ENCODE measurements at places on chromosomes 5 and 9.

DNA sequence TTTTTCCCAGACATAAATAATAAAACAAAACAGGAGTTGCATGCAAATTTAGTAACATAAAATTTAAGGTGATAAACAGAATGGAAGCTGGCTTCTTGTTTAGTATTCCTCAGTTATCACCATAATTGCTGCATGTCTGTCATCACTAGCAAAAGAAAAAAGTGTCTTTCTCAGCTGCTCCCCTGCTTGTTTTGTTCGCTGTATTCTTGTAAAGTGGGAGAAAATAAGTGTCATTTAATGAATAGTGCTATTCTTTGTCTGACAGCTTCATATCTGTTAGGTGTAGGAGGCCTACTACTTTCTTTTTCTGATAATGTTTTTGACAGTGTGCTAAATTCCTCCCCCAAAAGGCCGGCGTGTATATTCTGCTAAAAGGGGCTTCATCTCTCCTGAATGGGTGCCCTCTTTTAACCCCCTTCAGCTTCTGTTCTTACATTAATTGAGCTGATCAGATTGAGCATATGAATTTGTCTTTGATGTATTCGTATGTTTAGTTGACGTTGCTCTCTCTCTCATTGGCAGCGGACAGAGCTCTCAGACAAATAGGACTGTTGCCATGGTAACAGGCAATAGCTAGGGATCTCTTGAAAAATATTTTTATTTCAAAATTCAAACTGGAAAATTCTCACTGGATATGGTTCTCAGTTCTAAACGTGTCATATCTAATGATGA lies 303.8 kb downstream of the KIAA0825 start:
- DNase-seq, result no peak

- no peak for DNase-seq
Measured at GRCh38 chr5:116521173-116521872, 53.3 kb downstream of the SEMA6A start.

DNA sequence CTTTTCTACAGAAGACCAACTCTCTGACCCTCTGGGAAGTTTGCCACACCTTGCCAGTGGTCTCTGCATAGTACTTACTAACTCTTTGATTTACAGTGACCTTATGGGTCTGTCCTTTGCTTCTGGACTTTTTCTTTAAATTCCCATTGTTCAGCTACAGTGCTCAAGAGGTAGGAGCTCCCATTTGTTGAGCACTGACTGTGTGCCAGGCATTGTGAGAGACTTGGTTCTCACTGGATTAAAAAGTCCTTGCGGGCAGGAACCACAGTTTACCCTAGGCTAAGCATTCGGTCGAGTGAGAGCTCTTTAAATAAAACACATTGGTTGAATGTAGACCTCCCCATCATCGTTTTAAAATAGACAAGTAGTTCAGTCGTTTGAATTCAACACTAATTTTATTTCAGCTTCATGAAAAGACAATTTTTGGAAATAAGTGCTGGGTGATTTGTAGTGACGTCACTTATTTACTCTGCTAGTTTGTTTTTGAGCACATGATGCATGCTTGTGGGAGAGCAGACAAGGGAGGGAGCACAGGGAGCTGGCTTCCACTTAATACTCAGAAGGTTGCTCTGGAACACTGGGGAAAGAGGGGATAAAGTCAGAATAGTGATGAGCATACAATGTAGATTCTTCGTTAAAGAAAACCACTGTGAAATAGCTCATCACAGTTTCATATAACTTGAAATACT lies 27.1 kb downstream of the RASGRF2 start:
- no peak for DNase-seq

- no peak for DNase-seq
Measured at GRCh38 chr9:122218071-122218934, 10.5 kb downstream of the LHX6 start.

GRCh38 chr5:109239456-109239855 lies 170.3 kb downstream of the PJA2 start:
- DNase-seq, result no peak

DNA sequence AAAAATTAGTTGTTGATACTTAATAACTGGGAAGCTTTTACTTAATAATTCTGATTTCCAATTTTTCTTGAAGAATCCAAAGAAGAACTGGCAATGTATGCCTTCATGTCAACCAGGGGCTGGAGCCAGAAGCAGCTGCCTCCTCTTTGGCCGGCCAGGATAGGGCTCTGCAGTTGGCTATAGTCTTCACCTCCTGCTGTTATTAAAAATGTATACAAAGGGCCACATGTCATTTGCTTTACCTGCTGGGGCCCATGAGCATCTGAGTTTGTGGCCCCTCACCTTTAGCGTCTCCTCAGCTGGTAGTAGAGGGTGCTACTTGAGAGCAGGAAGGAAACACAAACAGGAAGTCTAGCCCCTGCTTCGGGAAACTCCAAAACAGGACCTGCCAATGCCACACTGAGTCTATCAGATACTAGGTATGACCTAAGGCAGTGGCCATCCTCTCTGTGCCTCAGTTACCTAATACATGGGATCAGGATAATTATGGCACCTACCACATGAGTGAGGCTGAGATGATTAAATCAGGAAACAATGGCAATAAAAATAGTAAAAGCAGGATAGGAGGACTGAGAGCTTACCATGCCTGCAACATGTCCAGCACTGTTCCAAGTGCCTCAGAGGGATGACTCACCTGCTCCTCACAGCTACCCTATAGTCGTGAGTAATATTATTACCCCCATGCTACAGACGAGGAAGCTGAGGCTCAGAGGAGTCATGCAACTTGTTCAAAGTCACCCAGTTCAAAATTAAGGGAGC lies 21.3 kb downstream of the CCDC69 start:
- no peak for DNase-seq

DNA sequence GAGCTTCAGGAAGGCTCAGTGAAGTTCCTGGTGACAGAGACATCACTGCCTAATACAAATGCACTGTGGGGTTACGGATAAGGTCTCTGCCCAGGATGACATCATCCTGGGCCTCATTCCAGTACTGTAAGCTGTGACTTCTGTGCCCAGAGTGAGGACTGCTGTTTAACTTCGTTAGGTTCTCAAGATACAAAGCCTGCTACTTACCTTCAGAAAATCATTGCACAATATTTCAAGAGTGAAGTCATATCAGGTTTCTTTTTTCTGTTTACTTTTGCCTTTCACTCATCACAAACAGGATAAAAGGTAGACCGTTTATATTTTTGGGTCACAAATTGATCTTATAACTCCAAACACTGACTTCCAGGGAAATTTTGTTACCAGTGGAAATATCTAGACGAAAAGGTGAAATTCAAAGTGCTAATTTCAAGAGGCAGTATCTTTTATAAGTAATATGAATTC lies 241.2 kb downstream of the PIK3R1 start:
- no peak for DNase-seq

DNA sequence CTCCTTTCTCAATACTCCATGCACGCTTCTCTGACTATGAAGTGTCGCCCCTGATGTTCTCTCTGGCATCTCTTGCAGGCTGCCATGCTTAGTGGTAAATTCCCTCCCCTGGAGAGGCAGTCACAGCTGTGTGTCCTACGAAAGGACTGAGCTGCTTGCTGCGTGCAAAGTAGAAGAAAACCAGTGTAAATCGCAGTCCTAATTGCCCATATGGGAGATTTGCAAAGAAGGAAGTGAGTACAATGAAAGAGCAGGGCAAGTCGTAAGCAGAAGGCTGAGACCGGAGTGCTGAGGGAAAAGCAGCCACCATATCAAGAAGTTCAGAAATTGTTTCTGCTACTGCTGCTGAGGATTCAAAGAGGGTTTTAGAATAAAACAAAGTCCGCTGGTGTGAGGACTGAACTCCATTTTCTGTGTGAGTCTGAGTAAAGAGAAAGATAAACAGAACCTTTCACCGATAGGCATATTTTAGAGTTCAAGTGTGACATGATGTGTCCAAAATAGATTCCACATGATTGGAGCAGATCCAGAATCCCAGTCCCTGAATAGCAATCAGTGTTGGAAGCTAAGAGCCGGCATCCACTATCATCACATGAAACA lies 507.8 kb upstream of the MPDZ start:
- DNase-seq, result no peak

GRCh38 chr5:77186652-77187370 lies 23.7 kb upstream of the PDE8B start:
- DNase-seq, result no peak

DNA sequence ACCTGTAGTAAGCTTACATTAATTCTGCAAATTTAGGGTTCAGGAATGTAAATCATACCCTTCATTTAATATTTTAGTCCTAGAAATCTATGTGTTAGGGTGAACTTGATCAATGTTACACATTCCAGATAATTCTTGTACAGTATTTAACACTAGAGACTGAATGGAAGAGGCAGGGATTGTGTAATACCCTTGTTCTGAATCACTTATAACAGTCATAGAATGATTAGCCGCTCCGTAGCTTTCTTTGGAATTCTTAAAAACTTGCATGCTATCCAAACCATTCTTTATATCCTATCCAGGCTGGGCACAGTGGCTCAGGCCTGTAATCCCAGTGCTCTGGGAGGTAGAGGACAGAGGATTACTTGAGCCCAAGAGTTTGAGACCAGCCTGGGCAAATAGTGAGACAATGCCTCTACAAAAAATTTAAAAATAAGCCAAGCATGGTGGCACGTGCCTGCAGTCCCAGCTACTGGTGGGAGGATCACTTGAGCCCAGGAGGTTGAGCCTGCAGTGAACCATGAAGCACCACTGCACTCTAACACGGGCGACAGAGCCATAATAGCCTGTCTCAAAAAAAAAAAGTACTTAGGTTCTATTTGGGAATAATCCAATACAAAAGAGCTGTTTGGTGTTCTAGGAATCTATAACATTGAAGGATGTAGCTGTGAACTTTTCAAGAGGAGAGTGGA lies 8.3 kb downstream of the ZNF483 start:
- no peak for DNase-seq

DNA sequence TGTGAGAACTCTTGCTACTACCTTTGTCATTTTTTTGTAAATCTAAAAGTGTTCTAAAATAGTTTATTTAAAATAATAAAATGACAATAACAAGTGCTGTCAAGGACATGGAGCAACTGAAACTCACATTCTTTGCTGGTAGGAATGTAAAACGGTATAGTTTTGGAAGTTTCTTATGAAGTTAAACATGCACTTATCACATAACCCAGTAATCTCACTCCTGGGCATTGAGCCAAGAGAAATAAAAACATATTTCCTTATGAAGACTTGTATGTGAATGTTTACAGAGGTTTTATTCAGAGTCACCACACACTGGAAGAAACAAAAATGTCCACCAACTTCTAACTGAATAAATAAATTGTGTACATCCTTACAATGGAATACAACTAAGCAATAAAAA lies 46.0 kb upstream of the COL15A1 start:
- no peak for DNase-seq

DNA sequence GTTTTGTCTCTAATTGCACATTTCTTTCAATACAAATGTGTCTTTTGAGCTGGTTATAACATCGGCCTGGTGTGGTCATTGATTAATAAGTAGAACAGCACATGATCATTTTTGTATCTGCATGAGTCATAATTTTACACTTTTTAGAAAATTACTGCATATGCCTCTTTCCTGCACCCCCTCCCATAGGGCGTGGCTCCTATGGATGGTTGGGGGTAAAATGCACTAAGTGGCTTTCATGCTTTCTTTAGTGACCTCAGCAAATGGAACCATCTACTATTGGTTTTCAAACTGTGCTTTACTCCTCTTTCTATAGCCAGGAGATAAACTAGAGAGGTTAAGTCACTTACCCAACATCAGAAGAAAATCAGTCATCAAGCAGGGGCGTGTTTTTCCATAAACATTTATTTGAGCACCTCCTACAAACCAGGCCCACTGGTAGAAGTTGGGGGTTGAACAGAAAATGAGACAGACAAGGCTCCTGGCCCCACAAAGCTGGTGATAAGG lies 3.8 kb downstream of the ANXA6 start:
- DNase-seq, result no peak

- no peak for DNase-seq
Measured at GRCh38 chr9:98838868-98839565, 31.5 kb downstream of the GALNT12 start.

DNA sequence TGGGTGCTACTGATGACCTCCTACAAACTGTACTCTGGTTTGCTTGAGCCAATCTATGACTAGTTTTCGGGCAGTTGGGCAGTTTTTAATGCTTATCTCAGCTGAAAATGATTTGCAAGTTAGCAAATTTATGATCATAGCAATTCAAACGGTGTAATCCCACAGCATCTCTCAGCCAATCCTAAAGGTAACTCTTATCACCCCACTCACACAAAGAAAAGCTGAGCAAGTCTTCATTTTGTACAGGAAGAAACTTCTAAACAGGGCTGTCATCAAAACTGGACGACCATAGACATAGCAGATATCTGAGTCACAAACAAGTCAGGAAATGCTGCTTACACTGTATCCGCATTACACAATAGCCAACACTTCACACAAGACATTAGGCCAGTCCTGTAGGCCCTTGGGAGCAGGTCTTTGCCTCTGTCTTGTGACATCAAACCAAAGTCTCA lies 2.6 kb upstream of the ENC1 start:
- DNase-seq, result no peak

GRCh38 chr5:27868292-27868691 lies 829.9 kb upstream of the CDH9 start:
- no peak for DNase-seq

- DNase-seq, result no peak
Measured at GRCh38 chr5:156513123-156513815, 186.3 kb downstream of the SGCD start.

DNA sequence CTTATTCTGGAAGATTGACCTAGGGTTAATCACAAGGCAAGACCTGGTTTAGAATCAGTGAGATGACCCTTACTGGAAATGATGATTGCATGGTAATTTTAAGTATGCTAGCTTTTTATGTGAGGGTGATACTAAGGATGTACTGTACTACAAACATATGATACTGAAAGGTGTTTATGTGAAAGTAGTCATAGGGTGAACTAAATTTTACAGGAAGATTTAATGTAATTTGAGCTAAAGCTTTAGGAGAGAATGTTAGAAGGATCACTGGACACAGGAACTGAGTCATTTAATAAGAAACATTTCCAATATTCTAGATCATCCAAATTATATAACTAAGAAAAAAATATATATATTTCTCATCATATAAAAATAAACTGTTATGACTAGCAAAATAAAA lies 197.2 kb downstream of the COX7C start:
- no peak for DNase-seq

DNA sequence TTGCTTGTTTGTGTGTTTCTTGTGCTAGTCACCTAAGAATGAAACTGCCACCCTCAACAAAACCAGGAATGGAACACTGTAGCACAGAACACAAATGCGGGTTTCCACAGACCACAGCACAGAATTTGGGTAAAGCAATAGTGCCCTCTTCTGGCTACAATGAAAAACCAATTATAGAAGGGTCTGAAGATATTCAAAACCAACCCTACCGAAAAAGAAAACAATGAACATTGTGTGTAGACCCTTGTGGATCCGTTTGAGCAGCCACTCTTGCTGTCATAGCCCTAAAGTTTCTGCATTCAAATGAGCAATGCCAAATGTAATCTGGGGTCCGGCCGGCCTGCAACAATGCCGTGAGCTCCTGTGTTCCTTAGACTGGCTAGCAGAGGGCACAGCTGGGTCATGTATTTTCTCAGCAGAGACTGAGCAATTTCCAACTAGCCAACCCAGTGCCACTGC lies 8.3 kb upstream of the ENC1 start:
- no peak for DNase-seq

- no peak for DNase-seq
Measured at GRCh38 chr5:172545291-172545801, 91.0 kb upstream of the SH3PXD2B start.

- no peak for DNase-seq
Measured at GRCh38 chr5:39495227-39495626, 70.4 kb upstream of the DAB2 start.

- DNase-seq, result no peak
Measured at GRCh38 chr9:35831040-35831439, 2.0 kb downstream of the TMEM8B start.
